Kasumi-1 (cell line): ENCODE measurements at places on chromosomes 5 and 9.

DNA sequence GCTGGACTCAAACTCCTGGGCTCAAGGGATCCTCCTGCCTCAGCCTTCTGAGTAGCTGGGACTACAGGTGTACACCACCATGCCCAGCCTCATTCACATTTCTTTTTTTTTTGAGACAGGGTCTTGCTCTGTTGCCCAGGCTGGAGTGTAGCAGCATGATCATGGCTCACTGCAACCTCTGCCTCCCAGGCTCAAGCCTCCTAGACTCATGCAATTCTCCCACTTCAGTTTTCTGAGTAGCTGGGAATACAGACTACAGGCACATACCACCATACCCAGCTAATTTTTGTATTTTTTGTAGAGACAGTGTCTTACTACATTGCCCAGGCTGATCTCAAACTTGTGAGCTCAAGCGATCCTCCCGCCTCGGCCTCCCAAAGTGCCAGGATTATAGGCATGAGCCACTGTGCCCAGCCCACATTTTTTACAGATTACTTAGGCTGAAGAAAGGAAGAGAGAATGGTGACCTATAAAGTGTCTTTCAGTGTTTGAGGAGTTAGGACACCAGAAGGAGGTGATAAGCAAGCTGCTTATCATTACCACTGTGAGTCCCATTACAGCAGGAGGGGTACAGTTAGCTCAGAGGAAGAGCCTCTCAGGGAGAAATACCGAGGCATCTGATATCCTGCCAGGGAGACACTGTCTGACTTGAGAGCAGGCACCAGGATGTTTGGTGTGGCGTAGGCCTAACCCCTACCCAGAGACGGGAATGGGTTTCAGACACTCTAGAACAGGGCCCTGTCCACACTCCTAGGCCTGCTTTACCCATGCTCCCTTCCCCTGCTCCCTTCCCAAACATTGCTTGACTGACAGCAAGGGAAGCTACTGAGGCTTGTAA is 9.7 kb downstream of the FAXDC2 start:
- no peak for DNase-seq

- no peak for DNase-seq
Measured at GRCh38 chr5:143315929-143316328, 87.6 kb downstream of the NR3C1 start.

- DNase-seq, result no peak
Measured at GRCh38 chr9:88979021-88979420, 12.2 kb upstream of the S1PR3 start.

GRCh38 chr5:104643320-104643719 is 1080.7 kb upstream of the NUDT12 start:
- no peak for DNase-seq
